ENCODE measurements at places on chromosomes 1 and 21. TPM values are rescaled to one million over a fixed set of nuclear protein-coding genes. Genes with fewer than 3 reads are reported as not detected.

Gene GOLPH3L
- 8.6 TPM for total RNA-seq

Gene PLEKHN1
- 1.4 TPM for total RNA-seq

Gene SH3BGR
- 4.4 TPM for total RNA-seq

Gene DCDC2B
- not detected for total RNA-seq

Gene LIN28A
- not detected for total RNA-seq

Gene SYNC
- total RNA-seq, result 112 TPM

Gene DIRAS3
- 4.8 TPM for total RNA-seq

Gene TMPRSS15
- not detected for total RNA-seq

Gene CYP4A22
- total RNA-seq, result not detected

Gene PADI4
- total RNA-seq, result not detected

- no peak for DNase-seq
- H3K36me3 ChIP-seq, result no peaks in the 10 kb centered on the region
- H3K27ac ChIP-seq, result no peak overlapping the region
These were observed 62.9 kb downstream of the SEC16B start for GRCh38 chr1:177907000-177907399.

- DNase-seq, result no peak
- H3K36me3 ChIP-seq, result no peaks in the 10 kb centered on the region
- peaks cover 31% of the 10 kb centered on the region for H3K27me3 ChIP-seq
These were observed 25.7 kb downstream of the CRYAA start for GRCh38 chr21:43194303-43195120.

GRCh38 chr1:199033661-199034060 lies 394.8 kb downstream of the PTPRC start:
- H3K4me3 ChIP-seq, result no peak overlapping the region
- H3K36me3 ChIP-seq, result no peaks in the 10 kb centered on the region
- no peak for DNase-seq
- H3K27me3 ChIP-seq, result no peaks in the 10 kb centered on the region
- no peak overlapping the region for H3K27ac ChIP-seq
- no peaks in the 10 kb centered on the region for H3K4me1 ChIP-seq

GRCh38 chr1:48003741-48004531 lies 6.8 kb upstream of the TRABD2B start:
- H3K27ac ChIP-seq, result no peak overlapping the region
- no peaks in the 10 kb centered on the region for H3K36me3 ChIP-seq
- H3K4me3 ChIP-seq, result no peak overlapping the region
- no peak for DNase-seq
- H3K27me3 ChIP-seq, result peaks cover 37% of the 10 kb centered on the region
- H3K4me1 ChIP-seq, result no peaks in the 10 kb centered on the region

GRCh38 chr21:35007348-35007747 lies 41.8 kb downstream of the RUNX1 start:
- no peak overlapping the region for H3K27ac ChIP-seq
- no peak overlapping the region for H3K4me3 ChIP-seq
- H3K27me3 ChIP-seq, result no peaks in the 10 kb centered on the region
- DNase-seq, result no peak
- H3K4me1 ChIP-seq, result peaks cover 27% of the 10 kb centered on the region

DNA sequence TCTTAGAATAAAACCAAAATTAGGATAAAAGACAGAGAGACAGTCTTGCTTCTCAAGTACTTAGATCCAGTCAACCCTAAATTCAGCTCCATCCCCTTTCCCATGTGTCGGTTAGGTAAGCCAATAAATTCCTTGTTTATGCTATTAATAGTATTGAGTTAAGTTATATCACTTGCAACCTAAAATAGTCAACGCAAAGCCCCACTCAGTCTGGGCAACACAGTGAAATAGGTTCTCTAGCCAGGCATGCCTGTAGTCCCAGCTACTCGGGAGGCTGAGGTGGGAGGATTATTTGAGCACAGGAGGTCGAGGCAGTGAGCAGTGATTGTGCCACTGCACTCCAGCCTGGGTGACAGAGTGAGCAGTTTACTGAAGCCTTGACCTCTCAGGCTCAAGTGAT lies 14.6 kb downstream of the TAF13 start:
- H3K36me3 ChIP-seq, result peaks cover 38% of the 10 kb centered on the region
- no peak overlapping the region for H3K4me3 ChIP-seq
- H3K27ac ChIP-seq, result no peak overlapping the region

DNA sequence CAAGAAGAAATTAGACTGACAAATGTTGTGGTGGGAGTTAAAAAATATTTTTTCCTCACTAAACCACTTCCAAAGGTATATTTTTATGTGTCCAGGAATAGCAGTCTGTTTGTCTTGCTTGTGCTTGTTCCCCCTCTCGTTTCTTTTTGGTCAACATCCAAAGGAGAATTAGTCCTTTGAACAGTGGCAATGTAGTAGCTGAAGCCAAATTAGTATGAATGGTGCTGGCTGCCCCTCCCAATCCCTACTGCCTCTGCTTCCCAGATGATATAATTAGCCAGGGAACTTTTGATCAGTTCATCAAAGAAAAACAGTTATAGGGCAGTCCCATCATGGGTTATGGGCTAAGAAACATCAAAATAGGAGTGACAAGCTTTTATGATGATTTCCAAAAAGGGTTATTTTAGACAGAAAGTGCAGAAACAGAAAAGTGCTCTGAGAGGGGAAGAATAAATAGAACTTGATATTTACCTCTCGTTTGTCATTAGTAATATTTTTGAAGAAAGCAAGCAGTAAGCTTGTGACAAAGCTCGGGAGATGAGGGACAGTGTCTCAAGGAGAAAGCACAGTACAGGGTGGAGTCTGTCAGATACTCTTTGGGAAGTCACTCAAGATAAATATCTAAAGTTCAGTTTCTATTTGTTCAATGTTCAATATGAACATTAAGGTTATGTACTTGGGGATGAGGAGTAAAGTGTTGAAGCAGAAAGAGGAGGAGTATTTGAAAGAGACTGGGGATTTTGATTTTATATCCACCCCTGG lies 239.1 kb downstream of the HLX start:
- H3K27ac ChIP-seq, result peak overlapping the region; percentile 77
- no peaks in the 10 kb centered on the region for H3K36me3 ChIP-seq
- H3K4me1 ChIP-seq, result peaks cover 23% of the 10 kb centered on the region
- peak overlapping the region; percentile 40 for H3K4me3 ChIP-seq
- no peaks in the 10 kb centered on the region for H3K27me3 ChIP-seq

DNA sequence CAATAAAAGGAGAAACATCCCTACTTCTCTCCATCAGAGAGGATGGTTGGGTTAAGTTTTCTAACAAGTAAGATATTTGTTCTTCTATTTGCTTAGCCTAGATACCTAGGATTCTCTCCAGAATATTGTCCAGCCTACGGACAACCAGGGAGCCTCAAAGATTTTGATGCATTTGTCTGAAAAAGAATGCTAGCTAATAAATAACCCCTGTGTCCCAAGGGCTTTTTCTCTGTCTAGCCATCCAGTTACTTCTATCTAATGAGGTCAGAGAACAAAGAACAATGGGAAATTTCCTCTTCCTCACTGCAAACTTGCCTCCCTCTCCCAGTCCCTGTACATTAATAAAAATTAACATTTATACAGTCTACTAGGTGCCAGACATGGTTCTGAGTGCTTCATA lies 810 bp downstream of the RGS5 start:
- no peaks in the 10 kb centered on the region for H3K36me3 ChIP-seq
- no peak overlapping the region for H3K4me3 ChIP-seq
- peaks cover 28% of the 10 kb centered on the region for H3K4me1 ChIP-seq

- peaks cover 13% of the 10 kb centered on the region for H3K4me1 ChIP-seq
- no peaks in the 10 kb centered on the region for H3K36me3 ChIP-seq
- no peak overlapping the region for H3K4me3 ChIP-seq
These were observed 189.6 kb downstream of the SMYD3 start for GRCh38 chr1:246317332-246318035.

DNA sequence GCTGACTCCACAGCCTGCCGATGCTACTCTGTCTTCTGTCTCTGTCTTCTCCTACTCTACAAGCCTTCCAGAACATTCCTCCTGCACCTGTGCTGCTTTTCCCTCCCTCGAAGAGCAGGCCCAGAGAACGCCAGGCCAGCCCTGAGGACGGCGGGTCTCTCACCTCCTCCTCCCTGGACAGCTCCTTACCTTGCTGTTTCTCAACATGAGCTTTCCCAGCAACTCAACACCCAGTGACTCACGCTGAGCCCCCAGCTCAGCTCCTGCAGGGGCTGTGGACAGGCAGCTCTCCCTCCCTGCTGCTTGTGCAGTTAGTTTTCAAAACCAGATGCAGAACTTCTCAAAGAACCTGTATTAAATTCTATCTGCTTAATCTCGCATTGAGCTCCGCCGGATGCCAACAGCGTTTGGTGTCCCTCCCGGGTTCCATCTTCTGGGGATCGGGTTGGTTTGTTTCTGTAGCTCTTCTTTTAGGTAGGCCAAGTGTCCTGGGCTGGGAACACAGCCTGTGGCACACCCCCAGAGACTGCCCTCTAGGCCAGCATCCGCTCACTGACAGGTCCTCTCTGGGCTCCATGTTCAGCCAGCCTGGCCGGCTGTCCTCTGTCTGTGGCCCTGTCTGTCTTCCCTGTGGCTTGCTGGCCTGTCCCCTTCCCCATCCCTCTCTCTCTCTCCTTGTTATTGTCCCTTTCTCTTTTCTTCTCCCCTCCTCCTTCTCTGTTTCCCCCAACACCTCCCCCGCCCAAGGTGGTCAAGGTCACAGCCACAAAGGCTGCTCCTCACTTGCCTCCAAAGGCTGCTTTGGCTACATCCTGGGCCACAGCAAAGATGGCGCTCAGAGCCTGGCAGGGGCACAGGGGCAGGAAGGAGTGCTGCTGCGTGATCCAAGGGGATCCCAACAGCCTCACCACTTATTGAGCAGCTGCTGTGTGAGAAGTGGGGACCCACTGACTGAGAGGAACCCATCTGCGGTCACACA lies 391.0 kb downstream of the MATN1 start:
- no peaks in the 10 kb centered on the region for H3K36me3 ChIP-seq
- H3K27ac ChIP-seq, result no peak overlapping the region
- no peak for DNase-seq
- H3K4me3 ChIP-seq, result no peak overlapping the region
- H3K4me1 ChIP-seq, result no peaks in the 10 kb centered on the region
- H3K27me3 ChIP-seq, result no peaks in the 10 kb centered on the region

- H3K27me3 ChIP-seq, result peaks cover 25% of the 10 kb centered on the region
- no peak for DNase-seq
- no peak overlapping the region for H3K27ac ChIP-seq
- no peaks in the 10 kb centered on the region for H3K4me1 ChIP-seq
- no peak overlapping the region for H3K4me3 ChIP-seq
- H3K36me3 ChIP-seq, result no peaks in the 10 kb centered on the region
These were observed 15.5 kb downstream of the HSD3B2 start for GRCh38 chr1:119430486-119430885.

DNA sequence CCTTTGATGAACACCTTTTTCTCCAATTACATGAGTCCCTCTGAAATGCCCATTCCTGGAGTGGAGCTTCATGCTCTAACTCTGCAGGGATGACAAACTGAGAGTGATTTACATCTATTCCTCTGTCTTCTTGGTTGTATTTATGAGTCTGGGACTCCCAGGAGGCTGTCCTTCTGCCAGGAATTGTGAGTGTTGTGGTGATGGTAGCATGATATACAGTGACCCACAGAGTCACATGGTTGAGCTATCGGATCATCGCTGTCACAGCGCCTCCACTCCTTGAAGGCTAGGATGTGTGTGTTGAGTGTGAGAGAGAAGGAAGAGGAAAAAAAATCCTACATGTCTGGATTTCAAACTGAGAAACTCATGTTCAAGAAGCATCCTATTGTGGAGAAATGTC lies 163.4 kb upstream of the CACNA1E start:
- no peaks in the 10 kb centered on the region for H3K36me3 ChIP-seq
- peaks cover 71% of the 10 kb centered on the region for H3K27me3 ChIP-seq
- no peak for DNase-seq

DNA sequence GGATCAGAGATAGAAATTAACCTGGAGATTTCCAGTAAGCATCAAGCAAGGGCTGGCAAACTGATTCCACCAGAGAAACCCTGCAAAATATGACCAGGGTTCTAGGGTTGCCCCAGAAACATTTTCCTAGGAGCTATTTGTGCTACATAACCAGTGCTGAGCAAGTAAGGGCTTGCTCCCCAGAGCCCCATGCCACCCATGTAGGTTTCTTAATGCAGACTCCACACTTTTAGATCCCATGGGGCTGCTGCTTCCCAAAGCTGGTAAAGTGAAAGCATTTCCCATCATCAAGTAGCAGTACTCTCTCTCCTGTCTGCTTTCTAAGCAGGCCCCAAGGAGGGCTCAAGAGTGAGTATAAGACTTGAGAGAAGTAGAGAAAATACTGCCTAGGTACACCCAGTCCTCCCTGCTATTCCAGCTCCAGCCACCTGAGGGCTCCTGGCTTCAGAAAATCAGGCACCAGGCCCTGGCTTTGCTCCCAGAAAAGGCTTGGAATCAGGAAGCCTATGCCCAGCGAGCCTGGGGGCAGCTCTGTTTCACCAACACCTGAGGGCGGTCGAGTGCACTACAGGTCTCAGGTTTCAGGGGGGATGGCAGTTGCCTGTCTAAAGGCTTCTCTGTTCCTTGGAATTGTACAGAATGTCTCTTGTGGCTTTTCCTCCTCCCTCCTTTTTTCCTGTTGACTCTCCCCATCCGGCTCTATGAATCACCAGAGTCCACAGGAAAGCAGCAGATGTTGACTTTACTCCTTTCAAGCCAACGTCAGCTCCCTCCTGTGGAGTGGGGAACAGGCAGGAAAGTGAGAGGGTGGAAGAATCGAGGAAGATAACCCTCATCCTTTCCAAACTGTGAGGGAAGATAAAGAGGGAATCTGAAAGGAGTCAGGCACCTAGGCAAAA lies 6.2 kb upstream of the ANKRD35 start:
- H3K4me1 ChIP-seq, result peaks cover 17% of the 10 kb centered on the region
- H3K36me3 ChIP-seq, result no peaks in the 10 kb centered on the region
- peak overlapping the region; percentile 50 for H3K4me3 ChIP-seq
- no peaks in the 10 kb centered on the region for H3K27me3 ChIP-seq
- DNase-seq, result peak; percentile 96
- H3K27ac ChIP-seq, result peak overlapping the region; percentile 80

DNA sequence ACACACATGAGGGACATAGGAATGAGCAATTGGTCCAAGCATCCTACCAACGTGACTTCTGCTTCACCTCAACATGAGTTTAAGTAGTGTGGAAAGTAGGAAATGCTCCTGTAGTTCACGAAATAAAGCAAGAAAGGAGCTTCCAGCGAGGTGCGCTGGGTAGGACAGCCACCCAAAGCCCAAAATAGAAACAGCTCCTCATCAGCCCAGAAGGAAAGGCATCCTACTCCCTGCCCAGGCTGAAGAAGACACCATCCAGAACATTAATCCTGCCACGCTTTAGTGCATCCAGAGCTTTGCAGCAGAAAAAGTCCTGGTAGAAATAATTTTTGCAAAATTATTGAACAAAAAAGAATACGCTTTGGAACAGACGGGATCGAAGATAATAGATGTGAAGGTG lies 25.9 kb downstream of the CCDC185 start:
- H3K36me3 ChIP-seq, result no peaks in the 10 kb centered on the region
- H3K4me1 ChIP-seq, result peaks cover 12% of the 10 kb centered on the region
- no peak overlapping the region for H3K4me3 ChIP-seq
- DNase-seq, result no peak
- no peak overlapping the region for H3K27ac ChIP-seq
- no peaks in the 10 kb centered on the region for H3K27me3 ChIP-seq

GRCh38 chr1:100530880-100531487 lies 7.0 kb upstream of the GPR88 start:
- H3K36me3 ChIP-seq, result no peaks in the 10 kb centered on the region
- H3K4me3 ChIP-seq, result no peak overlapping the region
- H3K4me1 ChIP-seq, result peaks cover 18% of the 10 kb centered on the region
- H3K27me3 ChIP-seq, result no peaks in the 10 kb centered on the region
- H3K27ac ChIP-seq, result no peak overlapping the region

- no peak overlapping the region for H3K4me3 ChIP-seq
- DNase-seq, result no peak
- H3K27me3 ChIP-seq, result no peaks in the 10 kb centered on the region
These were observed 12.6 kb upstream of the KDF1 start for GRCh38 chr1:26972821-26973220.

GRCh38 chr1:11918799-11919519 lies 7.3 kb downstream of the KIAA2013 start:
- DNase-seq, result peak; percentile 96
- no peak overlapping the region for H3K4me3 ChIP-seq
- peak overlapping the region; percentile 18 for H3K27ac ChIP-seq

Data from GM23248 (cell line).